ENCODE measurements at places on chromosomes 4 and X. TPM values are rescaled to one million over a fixed set of nuclear protein-coding genes. Genes with fewer than 3 reads are reported as not detected.
A peak's percentile ranks its signal among the peaks of the same experiment; 100 is the strongest.

The PLAC1 gene
- polyA plus RNA-seq = 0.47 TPM

The CXCL13 gene
- polyA plus RNA-seq = 0.26 TPM

The BLTP1 gene
- polyA plus RNA-seq = 19.7 TPM

The AMMECR1 gene
- polyA plus RNA-seq = 3.5 TPM

The UGT8 gene
- polyA plus RNA-seq = 1.2 TPM

The AFM gene
- not detected for polyA plus RNA-seq

The TET2 gene
- 8.3 TPM for polyA plus RNA-seq

The IL21 gene
- 0.02 TPM for polyA plus RNA-seq

The HMGB3 gene
- 27.7 TPM for polyA plus RNA-seq

DNA sequence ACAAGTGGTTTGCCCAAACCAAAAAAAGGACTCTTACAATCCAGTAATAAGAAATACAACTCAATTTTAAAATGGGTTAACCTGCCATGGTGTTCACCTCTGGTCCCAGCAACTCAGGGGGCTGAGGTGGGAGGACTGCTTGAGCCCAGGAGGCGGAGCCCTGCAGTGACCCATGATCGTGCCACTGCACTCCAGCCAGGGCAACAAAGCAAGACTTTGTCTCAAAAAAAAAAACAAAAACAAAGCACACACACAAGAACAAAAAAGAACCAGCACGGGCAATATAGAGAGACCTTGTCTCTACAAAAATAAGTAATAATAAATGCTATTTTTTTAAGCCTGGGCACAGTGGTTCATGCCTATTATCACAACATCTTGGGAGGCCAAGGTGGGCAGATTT is 28.7 kb downstream of the ARAP2 start:
- DNase-seq = no peak

- peak; percentile 51 for DNase-seq
These were observed 673.6 kb upstream of the TENM3 start for GRCh38 chr4:181569553-181569952.

DNA sequence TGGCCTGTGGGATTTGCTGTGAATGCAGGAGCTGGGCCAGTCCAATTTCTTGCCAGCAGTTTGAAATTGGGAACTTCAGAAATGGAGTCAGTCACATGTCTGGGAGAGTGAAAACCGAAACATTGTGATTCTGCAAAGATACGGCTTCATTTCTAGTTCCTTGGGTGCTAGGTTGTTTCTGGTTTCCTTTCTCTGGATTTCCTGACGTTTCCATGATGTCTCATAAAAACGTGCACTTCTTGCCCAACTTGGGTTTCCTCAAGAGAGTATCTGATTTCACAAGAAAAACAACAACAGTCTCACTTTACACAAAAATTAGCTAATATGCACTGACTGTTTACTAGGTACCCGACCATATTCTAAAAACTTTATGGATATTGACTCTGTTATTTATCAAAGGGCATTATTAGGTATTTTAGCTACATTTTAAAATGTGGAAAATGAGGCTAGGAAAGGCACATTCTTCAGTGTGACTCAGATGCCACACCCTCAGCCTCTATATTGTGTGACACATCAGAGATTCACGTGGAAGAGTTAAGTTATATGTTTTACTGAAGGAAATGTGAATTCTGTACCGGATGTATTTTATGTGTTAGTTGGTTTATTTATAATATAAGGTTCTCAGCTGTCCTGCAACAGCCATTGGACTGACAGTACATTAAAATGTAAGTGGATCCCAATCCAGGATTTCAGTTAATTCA is 225.0 kb upstream of the PUDP start:
- DNase-seq = no peak

GRCh38 chr4:2925931-2926860 is 37.0 kb downstream of the NOP14 start:
- no peak for DNase-seq

DNA sequence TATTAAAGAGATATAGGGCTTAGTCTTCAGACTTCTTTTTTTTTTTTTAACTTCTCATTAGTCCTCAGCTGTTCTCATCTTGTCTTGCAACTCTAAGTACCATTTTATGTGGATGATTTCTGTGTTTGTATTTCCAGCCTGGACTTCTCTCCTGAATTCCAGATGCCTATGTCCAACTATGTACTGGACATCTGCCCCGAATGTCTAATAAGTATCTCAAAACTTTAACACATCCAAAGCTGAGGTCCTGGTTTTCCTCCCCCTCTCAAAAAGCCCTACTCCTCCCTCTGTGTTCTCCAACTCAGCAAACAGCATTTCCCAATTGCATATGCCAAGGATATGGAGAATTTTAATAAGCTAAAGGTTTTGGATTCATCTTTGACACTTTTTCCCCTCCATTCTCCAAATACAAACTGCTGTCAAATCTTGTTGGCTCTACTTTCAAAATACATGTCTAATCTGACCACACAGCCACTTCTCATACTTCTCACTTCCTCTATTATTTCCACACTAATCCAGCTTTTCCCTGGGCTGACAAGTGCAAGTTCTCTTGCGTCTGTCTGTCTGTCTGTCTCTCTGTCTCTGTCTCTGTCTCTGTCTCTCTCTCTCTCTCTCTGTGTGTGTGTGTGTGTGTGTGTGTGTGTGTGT is 79.8 kb downstream of the CLCN5 start:
- DNase-seq = peak; percentile 33

- DNase-seq = no peak
These were observed 54.0 kb downstream of the TBC1D9 start for GRCh38 chr4:140702096-140702757.

GRCh38 chr4:2085496-2085901 is 26.4 kb downstream of the NAT8L start:
- DNase-seq = no peak

GRCh38 chr4:41064953-41065352 is 149.4 kb downstream of the APBB2 start:
- no peak for DNase-seq

GRCh38 chr4:88054901-88055300 is 47.5 kb downstream of the PKD2 start:
- DNase-seq = peak; percentile 35

DNA sequence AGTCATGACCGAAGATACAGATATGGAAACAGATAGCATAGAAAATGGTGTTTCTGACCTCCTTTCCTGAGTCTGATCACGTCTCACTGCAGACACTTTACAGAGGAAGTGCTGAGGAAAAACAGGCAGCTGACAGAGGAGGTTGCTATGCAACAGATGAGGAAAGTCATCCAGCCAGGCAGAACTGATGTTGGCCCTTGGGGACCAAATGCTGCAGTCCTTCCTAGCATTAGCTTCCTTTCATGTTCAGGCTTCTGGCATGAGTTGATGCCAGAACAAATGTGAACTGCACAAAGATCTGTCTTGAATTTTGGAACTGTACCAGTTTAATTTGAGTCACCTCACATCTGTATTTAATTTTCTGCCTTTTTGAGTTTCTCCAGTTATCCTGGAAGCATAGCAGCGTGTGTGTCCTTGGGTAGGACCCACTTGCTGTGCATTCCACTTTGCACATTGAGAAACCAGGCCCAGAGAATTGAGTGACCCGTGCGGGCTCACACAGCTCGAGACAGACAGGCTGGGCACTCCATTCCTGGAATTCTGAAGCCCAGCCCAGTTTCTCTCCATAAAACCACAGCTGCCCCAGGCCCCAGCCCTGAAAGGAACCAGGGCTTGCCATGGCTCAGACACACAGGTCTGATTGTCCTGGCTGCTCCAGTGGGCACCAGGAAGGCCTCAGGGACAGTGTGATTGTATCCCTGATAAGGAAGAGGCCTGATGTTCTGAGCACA is 1.4 kb upstream of the MAGED1 start:
- no peak for DNase-seq

GRCh38 chr4:80172203-80172602 is 25.1 kb upstream of the PRDM8 start:
- DNase-seq = no peak

GRCh38 chr4:176259330-176260090 is 9.5 kb downstream of the ASB5 start:
- DNase-seq = no peak

GRCh38 chr4:167578906-167579305 is 344.6 kb upstream of the SPOCK3 start:
- no peak for DNase-seq

DNA sequence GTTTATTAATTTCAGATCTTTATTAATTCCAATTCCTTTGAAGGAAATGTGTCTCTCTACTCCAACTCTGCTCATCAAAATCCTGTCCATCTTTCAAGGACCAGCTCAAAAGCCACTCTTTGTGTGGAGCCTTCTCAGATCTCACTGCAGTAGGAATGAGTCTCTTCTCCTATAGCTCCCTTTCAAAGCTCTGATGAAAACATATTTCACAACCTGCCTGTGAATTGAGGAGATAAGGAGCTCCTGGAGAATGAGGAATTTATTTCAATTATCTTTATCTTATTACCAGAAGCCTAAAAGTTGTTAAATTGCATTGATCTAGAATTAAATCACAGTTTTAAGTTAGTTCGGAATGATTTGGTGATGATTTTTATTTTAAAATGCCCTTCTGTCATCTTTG is 92.6 kb upstream of the TRPC3 start:
- DNase-seq = no peak

GRCh38 chr4:139794158-139794954 is 128.7 kb downstream of the MGST2 start:
- DNase-seq = no peak

- no peak for DNase-seq
These were observed 270.0 kb downstream of the ARHGAP24 start for GRCh38 chr4:85744950-85745349.

DNA sequence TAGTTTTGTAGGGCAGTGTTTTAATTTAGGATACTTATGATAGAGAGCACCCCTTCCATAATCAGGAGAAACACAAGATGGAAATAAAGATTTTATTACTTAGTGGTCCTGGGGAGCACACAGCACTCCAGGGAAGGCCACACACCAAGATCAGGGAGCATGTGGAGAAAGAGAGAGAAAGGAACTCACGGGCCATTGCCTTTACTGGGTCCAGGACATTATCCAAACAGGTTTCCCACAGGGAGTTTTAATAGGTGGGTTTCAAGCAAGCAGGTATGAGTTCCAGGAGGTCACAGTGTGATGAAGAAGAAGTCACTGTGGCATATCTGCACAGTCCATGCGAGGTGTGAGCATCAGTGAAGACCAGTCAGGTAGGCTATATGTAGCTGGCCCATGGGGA is 46.8 kb downstream of the NFKB1 start:
- no peak for DNase-seq

GRCh38 chr4:95732061-95732460 is 107.8 kb upstream of the PDHA2 start:
- DNase-seq = no peak

DNA sequence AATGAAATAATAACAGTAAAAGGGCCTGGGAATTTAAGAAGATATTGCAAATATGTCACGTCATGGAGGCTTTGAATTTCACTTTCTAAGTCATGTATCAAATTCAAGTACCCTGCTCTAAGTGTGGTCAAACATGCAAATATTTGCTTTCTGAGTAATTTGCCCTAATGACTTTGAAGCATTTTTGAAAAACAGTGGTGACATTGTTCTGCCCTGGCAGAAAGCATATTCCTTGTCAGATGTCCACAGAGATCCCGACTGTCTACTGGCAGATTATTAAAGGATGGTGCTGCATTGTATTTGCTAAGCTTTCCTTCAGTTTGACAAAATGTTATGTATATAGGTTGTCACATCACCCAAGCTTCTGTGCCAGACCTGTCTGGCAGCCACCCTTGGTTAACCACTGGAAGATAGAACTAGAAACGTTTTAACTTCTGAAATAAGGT is 92.5 kb downstream of the ANK2 start:
- peak; percentile 71 for DNase-seq

DNA sequence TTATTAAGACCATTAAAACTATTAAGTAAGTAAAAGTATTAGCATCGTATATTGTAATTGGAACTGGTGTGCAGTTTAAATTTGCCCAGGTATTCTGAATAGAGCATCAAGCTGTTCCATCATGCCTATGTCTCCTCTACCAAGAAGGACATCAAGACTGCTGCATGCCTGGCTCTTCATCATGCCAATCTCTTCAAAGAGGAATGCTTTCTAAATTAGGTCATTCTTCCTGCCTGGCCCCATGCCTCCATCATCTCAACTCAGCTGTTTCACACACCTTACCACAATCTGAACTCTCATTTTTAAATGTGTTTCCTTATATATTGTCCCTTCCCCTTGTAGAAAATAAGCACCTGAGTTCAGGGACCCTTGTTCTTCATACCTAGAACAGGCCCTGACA is 270.5 kb upstream of the PPARGC1A start:
- no peak for DNase-seq

DNA sequence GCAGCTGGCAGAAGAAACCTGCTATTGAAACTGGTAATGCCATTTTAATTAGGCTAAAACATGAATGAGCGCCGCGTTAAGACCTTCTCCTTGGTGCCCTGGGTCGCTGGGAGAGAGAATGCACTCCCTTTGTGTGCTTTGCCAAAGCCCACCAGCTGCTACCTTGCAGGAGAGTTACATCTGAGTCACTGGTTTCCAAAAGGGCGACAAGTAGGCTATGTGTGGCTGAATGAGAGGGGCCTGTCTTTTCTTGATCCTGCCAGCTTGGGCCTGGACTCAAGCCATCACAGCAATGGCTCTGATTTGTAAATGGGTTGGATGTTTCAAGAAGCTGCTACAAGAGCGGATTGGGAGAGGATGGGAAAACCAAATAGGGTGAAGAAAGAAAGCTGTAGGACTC is 81.5 kb downstream of the NHS start:
- peak; percentile 51 for DNase-seq

DNA sequence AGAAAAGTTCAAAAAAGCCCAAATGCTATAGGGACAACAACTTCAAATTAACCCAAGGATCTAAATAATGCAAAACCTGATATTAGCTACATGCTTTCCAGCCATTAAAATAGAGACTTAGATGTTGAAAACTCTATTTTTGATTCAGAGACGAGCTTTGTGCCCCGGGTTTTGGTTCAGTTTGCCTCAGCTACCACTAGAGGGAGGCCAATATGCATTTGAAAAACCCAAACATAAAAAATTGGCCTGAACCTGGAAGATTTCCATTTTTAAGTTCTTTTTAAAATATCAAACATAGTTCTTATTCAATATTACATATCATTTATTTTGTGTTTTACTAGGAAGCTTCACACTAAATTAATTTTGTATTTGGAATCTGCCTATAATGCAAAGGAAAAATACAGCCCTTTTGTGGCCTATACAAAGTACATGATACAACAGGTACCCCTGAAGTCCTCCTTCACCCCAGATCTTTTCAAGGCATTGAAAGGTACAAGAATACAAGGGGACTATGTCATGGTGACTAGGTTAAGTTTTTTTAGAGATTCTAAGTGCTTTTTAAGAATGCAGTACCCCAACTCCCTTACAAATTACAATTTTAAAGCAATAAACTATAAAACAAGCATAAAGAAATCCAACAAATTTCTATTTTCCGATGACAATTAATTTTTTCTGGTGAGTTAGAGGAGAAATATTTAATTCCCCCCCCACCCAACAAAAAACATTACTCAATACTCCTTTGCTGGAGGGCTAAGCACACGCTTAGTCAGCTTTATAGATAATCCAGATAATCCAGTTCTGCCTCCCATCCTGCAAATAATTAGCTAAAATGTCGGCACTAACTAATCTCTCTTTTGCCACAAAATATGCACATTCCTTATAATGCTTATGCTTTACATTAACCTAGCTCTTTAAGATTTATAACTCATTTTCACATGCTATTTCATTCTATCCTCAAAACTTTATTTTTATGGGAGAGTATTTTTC is 97.7 kb upstream of the PTPN13 start:
- peak; percentile 80 for DNase-seq
